ENCODE measurements at places on chromosomes 4 and X.

GRCh38 chrX:22648281-22648680 is 351.5 kb upstream of the DDX53 start:
- DNase-seq, result no peak

- no peak for DNase-seq
Measured at GRCh38 chr4:86977621-86978184, 42.9 kb downstream of the AFF1 start.

- DNase-seq, result no peak
Measured at GRCh38 chr4:169369634-169370033, 98.9 kb upstream of the SH3RF1 start.

DNA sequence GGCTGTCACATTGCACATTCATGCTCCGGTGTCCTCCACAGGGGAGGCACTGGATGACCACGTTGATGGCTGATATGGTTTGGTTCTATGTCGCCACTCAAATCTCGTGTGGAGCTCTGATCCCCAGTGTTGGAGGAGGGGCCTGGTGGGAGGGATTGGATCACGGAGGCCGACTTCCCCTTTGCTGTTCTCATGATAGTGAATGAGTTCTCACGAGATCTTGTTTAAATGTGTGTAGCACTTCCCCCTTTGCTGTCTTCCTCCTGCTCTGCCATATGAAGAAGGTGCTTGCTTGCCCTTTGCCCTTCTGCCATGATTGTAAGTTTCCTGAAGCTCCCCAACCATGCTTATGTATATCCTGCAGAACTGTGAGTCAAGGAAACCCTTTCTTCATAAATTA is 22.3 kb upstream of the NAT8L start:
- DNase-seq, result no peak

- DNase-seq, result no peak
Measured at GRCh38 chr4:24243641-24244040, 340.7 kb downstream of the DHX15 start.

All from GM04504 (cell line).